ENCODE measurements at places on chromosomes 13 and 19. TPM values are rescaled to one million over a fixed set of nuclear protein-coding genes. Genes with fewer than 3 reads are reported as not detected.

Gene COX6B2
- total RNA-seq = under 0.01 TPM

Gene KLF1
- total RNA-seq = 0.41 TPM

Gene S1PR2
- 2.4 TPM for total RNA-seq

Gene SLC10A2
- total RNA-seq = under 0.01 TPM

Gene TRPC4
- total RNA-seq = 14.7 TPM

Gene HSD17B14
- total RNA-seq = 1.2 TPM

Gene TMPRSS9
- total RNA-seq = 0.41 TPM

Gene IGFL2
- total RNA-seq = 0.82 TPM

Gene LRRC63
- total RNA-seq = 2.0 TPM

Gene ZNF45
- 25.3 TPM for total RNA-seq

Gene MAB21L1
- total RNA-seq = 1.6 TPM

Gene KRTDAP
- not detected for total RNA-seq

Gene GTF2F2
- 20.4 TPM for total RNA-seq

Gene ZNF844
- 13.5 TPM for total RNA-seq

Gene TLE5
- total RNA-seq = 97.4 TPM

Gene KLK15
- not detected for total RNA-seq

Gene ZNF699
- 25.3 TPM for total RNA-seq

Gene FSD1
- total RNA-seq = 38.7 TPM

Gene OR7C1
- not detected for total RNA-seq

Gene GSX1
- 0.41 TPM for total RNA-seq

Gene EDNRB
- 26.5 TPM for total RNA-seq

Gene KASH5
- total RNA-seq = not detected

Gene RTBDN
- total RNA-seq = 1.6 TPM

Gene CYP4F8
- not detected for total RNA-seq

Gene GAPDHS
- not detected for total RNA-seq

Gene CGB1
- total RNA-seq = not detected

Gene FAM216B
- total RNA-seq = 0.41 TPM

Gene ZNF256
- 19.6 TPM for total RNA-seq

Data from frontal cortex (tissue), 4 donors.